ENCODE measurements at places on chromosomes 6 and 20.

- DNase-seq, result peak; percentile 25
Measured at GRCh38 chr6:87671555-87672029, 30.4 kb downstream of the AKIRIN2 start.

- DNase-seq, result no peak
Measured at GRCh38 chr6:17653198-17653882, 53.2 kb downstream of the FAM8A1 start.

DNA sequence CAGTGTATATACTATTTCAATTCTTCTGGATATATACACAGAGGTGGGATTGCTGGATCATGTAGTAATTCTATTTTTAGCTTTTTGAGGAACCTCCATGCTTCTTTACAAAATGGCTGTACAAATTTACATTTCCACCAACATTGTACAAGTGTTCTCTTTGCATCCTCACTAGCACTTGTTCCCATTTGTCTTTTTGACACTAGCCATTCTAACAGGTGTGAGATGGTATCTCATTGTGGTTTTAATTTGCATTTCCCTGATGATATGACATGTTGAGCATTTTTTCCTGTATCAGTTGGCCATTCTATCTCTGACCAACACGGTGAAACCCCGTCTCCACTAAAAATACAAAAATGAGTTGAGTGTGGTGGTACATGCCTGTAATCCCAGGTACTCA is 68.1 kb upstream of the PMEPA1 start:
- DNase-seq, result no peak

DNA sequence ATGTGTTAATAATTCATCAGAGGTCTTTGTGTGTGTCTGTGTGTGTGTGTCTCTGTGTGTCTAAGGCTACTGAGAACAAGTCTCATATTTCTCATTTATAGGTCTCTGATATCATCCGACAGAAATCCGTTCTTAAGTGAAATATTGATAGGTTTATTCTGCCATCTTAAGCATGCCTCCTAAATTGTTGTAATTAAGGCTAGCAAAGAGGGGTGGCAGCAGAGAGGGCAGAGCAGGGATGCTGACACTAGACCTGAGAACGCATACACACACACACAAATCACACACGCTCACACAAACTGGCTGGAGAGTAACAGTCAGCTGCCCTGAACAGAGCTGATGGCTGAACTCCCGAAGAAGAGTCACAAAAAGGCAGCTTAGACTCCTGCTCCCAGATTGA is 84.9 kb upstream of the LRFN2 start:
- DNase-seq, result peak; percentile 16

DNA sequence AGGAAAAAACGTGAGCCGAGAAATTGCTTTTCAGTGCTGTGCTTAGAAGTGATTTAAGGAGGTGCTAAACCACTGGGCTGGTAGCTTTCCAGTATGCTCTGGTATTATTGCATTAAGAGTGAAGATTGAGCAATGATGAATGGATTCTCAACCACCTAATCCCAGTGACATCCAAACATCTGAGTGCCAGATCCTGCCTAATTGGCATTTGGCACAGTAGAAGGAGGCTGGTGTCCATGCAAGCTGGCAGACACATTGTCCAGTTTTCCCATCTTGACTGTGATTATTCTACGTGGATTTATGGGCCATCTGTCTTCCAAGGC is 398.0 kb upstream of the PLCB4 start:
- no peak for DNase-seq

GRCh38 chr6:91376686-91377085 is 789.8 kb upstream of the MAP3K7 start:
- DNase-seq, result peak; percentile 31

- DNase-seq, result peak; percentile 74
Measured at GRCh38 chr6:8193541-8193940, 91.2 kb upstream of the EEF1E1 start.

DNA sequence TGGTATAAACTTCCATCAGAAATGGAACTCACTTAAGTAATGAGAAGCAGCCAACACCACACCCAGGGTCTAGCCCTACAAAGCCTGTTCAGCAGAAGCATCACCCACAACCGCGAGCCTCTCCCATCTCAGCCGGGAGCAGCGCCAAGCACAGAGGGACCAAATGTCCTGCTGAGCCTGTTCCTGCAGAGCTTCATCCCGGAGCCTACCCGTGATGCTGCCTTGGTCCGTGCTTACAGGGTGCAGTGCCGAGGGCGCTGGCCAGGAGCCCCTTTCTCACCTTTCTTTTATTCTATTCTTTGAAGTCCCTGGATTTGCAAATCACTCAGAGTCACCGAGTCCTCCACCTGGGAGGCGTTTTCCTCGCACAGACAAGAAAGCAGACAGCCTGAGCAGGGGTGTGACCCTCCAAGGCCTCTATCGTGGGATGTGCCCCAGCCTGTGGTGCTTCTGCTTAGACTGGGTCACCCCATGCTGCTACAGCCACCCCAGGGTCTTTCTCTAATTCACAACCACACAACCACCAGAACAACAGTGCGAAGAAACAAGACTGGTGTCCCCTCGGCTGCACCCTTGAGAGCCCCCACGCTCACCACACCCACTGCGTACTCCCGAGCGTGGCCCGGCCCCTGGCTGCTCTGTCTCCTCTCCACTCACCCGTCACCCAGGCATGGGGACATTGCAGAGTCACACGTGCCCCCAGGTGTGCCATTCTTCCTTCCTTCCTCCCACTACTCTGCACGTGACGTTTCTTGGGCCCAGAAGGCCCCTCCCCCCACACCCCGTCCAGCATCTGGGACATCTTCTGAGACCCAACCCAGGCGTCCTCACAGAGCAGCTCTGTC is 92.2 kb upstream of the MPC1 start:
- no peak for DNase-seq

- DNase-seq, result no peak
Measured at GRCh38 chr6:135121434-135121833, 59.7 kb upstream of the MYB start.

GRCh38 chr20:20411836-20412235 is 43.9 kb downstream of the INSM1 start:
- no peak for DNase-seq
